8988T (cell line): ENCODE measurements at places on chromosomes 16 and 17.
A peak's percentile ranks its signal among the peaks of the same experiment; 100 is the strongest.

GRCh38 chr17:28324267-28324745 is 5.3 kb downstream of the TMEM97 start:
- no peak for DNase-seq

DNA sequence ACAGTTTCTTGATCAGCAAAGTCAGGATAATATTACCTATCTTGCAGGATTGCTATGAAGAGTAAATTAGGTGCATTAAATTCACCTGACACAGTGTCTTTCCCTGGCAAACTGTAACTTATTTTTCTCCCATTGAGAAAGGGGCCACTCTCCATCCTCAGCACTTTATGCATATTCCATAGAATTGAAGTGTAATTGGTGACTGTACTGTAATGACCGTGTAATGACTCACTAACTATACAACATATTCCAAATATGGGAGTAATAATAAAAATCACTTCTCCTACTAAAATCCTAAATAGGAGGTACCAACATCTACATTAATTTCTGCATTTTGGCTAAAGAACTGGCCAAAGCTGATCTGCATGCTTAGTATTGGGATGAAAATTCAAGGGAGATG is 141.9 kb upstream of the NOG start:
- DNase-seq: no peak

- no peak for DNase-seq
Observed at GRCh38 chr17:56929362-56929969, 15.6 kb upstream of the TRIM25 start.

- DNase-seq: peak; percentile 53
Observed at GRCh38 chr17:57557834-57558681, 187.0 kb downstream of the CCDC182 start.

DNA sequence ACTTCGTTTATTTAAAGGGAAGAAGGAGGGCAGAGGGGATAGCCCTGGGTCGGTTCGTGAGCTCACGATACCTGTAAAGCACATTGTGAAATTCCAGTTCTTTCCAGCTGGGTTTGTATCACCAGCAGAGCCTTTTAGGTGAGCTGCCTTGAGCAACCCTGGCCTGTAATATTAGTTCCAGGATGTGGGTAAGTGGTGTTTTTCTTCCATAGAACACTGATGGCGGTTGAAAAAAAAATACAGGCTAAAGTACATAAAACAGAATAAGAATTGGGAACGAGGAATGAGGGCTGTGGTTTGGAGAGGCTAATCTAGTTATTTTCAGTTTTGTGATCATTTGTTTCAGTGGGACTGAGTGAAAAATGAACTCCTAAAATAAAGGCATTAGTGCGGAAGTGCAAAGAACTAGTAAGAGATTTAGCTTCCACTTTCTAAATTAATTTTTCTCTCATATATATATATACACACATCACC is 20.6 kb downstream of the HS3ST3B1 start:
- DNase-seq: no peak

- no peak for DNase-seq
Observed at GRCh38 chr16:67407176-67407787, 9.0 kb downstream of the ZDHHC1 start.

DNA sequence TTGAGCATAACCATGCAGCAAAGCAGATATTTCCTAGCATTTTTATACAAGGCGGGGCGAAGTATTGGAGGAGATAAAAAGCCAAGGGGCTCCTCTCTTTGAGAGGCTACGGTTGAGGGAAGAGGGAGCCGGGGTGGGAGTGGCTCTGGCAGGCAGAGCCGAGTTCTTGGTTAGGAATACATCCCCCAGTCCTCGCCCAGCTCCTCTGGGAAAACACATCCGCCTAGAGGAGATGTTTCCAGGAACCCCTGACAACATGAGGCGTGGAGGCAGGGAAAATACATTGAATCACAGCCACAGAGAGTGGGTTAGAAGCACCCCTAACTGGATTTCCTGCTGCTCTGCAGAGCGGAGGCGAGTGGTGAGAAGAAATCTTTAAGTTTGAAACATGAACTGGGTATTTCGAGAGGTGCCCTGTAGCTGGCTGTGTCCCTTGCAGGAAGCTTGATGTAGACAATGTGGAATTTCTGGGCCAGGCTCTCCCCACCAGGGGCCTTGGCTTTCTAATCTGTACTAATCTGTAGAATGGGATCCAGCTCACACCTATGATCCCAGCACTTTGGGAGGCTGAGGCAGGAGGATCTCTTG is 27.3 kb downstream of the TTYH2 start:
- DNase-seq: no peak

DNA sequence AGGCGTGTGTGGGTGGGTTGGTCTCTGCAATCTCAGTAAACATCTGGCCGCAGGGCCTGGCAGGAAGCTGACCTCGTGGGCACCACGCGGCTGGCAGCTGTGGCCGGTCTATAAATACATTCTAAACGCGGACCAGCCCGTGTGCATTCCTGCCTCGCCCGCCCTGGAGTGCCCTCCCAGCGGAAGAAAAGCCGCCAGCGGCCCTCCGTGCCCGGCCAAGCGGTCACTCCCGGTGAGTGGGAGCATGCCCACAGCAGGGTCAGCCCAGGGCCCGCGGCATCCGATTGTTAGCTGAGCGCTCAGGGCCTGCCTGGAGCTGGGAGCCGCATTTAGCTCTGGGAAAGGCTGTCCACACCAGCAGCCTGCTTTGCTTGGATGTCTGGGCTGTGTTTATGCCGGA is 10.3 kb downstream of the ZNF469 start:
- DNase-seq: no peak

GRCh38 chr17:43013296-43013695 is 6.7 kb downstream of the IFI35 start:
- DNase-seq: no peak

GRCh38 chr16:31501226-31501965 is 6.8 kb downstream of the RUSF1 start:
- no peak for DNase-seq

GRCh38 chr17:49939318-49939717 is 29.7 kb upstream of the DLX4 start:
- DNase-seq: no peak

- DNase-seq: no peak
Observed at GRCh38 chr17:16191604-16192003, 23.7 kb downstream of the NCOR1 start.

GRCh38 chr17:5832886-5833285 is 237.3 kb upstream of the WSCD1 start:
- no peak for DNase-seq

DNA sequence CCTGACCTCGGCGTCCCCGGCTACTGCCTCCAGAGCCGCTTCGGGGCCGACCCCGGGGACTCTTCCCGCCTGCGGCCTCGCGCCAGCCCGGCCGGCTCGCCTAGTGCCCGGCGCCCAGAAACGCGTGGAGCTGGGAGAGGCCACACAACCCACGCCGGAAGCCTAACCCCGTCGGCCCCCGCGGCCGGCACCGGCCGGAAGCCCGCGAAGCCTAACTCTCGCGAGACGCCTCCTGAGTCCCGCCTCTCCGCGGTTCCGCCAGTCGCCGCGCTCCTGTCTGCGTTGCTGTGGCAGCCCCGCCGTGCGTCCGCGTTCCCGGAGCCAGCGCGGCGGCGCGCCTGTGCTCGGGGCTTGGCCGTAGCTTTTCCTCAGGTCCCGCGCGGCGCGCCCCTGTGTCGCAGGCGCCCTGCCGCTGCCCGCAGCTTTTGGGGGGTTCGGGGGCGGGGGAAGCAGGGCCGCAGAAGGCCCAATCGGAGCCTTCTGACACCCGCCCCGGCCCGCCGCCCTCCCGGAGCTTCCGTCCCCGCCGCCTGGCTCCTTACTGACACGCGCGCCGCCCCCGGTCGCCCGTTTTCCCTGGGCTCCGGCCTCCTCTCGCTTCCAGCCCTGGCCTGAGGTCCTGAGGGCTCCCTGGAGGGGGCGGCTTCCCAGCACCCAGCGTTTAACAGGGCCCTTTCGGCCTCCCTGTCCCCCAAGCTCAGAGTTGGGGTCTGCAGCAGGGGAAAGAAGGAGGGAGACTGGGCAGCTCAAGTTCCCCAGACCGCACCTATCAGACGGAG is 21.7 kb downstream of the NPTX1 start:
- peak; percentile 97 for DNase-seq

DNA sequence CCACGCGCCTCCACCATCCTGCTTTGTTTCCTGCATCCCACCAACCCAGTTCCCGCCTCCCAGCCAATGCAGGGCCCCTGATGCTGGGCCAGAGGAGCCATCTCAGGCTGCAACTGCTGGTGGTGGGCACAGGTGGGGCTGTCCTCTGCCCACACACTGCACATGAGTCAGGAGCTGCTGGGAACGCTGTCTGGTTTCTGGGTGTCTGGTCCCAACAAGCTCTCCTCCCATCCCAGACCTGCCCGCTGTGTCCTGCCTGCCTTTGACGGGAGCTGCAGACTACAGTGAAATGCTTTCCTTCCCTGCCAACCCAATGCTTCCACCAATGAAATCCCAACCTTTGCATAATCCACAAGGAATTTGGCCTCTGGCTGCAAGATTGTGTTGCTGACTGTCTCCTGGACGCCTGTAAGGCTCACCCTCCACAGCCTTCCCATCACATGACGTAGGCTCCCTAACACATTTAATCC is 98.9 kb downstream of the N4BP1 start:
- DNase-seq: no peak

- no peak for DNase-seq
Observed at GRCh38 chr17:63948521-63948920, 16.4 kb upstream of the CD79B start.

DNA sequence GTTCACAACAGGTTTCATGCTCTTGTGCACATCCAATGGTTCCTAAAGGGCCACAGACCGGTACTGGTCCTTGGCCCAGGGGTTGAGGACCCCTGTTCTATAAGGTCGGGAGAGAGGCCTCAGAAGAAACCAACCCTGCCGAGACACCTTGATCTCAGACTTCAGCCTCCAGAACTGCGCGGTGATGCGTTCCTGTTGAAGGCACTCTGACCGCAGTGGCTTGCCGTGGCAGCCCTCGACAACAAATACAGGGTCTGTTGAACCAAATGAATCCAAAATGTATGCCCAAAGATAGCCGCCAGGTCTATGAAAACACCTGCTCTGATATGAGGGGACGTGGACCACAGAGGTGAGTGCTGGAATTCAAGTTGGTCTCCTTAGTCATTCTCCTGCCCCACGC is 389.8 kb downstream of the SEC14L1 start:
- DNase-seq: no peak

DNA sequence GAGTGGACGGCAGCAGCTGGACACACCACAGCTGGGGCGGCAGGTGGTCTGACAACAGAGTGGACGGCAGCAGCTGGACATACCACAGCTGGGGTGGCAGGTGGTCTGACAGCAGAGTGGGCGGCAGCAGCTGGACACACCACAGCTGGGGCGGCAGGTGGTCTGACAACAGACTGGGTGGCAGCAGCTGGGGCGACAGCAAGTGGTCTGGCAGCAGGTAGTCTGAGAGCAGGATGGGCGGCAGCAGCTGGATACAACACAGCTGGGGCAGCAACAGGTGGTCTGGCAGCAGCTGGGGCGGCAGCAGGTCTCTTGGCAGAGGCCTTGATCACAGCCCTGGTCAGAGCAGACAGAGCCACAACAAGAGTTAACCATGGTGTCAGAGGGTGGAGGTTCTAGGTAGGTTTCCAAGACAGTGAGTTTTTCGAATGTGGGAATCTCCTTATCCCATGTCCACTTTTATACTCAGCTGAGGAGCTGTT is at the start of gene KRTAP4-1:
Gene KRTAP4-1, minus strand, starts transcription at position 432 of the 482 bp plus-strand sequence. Its CDS starts 57 bp downstream, at position 375.
- DNase-seq: no peak

DNA sequence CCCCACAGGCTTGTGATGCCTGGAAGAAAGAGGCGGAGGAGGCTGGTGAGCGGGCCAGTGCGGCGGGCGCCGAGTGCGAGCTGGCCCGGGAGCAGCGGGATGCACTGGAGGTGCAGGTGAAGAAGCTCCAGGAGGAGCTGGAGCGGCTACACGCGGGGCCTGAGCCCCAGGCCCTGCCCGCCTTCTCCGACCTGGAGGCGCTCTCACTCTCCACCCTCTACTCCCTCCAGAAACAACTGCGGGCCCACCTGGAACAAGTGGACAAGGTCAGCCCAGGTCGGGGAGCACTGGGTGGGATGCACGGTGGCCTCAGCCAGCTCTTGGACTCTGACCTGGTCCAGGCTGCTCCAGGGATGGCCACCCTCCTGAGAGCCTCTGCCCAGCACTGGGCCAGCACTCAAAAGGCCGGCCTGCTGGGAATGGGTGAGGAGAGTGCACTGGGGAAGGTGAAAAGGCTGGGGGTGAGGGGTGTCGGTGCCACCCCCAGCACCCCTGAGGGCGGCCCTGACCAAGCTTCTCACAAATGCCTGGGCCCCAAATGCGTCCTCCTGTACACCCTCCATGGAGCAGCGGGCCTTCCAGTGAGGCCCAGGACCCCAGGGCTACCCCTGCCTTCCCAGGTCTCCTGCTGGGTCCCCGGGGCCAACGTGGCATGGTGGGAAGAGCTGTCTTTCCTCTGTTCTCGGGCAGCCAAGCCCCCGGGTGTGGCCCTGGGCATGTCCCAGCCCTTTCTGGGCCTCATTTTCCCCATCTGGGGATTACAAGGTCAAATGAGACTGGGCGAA is 20.8 kb downstream of the UNC13D start:
- DNase-seq: no peak
